ENCODE measurements at places on chromosomes 7 and 10. TPM values are rescaled to one million over a fixed set of nuclear protein-coding genes. Genes with fewer than 3 reads are reported as not detected.

Gene ENO4
- not detected for total RNA-seq

Gene CNNM1
- 1.9 TPM for total RNA-seq

GRCh38 chr7:129282865-129283264, 58.0 kb downstream of the AHCYL2 start:
- DNase-seq: no peak

GRCh38 chr7:27873981-27874957, 134.3 kb downstream of the TAX1BP1 start:
- no peak for DNase-seq

DNA sequence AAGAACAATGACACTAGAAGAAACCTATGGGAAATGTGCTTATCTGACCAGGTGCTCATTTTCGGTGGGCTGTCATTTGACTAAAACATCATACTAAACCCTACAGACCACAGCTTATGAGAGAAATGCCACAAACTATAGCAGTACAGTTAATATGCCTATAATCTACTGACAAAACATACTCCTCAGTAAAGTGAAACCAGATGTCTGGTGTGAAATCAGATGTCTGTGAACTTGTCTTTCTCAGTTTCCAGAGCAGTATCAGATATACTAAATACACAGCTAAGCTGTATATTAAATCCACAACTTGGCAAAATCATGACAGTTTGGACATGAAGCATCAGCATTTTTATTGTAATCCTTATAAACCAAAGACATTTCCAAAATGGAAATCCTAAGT, 3.3 kb downstream of the IMMP2L start:
- no peak for DNase-seq

DNA sequence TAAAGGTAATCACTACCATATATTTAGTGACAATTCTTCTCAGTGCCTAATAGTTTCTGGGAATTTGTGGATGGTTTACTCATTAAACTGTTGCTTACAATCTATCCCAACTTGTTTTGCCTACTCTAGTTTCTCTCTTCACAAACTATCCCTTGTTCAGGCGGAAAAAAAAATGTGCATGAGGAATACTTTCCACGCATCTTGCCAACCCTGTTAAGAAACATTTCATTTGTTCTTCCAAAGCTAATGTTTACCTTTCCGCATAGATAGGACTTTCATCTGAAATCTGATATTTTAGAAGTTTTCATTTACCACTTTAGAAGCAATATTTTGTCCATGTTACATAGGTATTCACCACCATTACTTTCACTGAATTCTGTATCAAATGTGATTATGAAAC, 191.9 kb downstream of the MDFIC start:
- no peak for DNase-seq

DNA sequence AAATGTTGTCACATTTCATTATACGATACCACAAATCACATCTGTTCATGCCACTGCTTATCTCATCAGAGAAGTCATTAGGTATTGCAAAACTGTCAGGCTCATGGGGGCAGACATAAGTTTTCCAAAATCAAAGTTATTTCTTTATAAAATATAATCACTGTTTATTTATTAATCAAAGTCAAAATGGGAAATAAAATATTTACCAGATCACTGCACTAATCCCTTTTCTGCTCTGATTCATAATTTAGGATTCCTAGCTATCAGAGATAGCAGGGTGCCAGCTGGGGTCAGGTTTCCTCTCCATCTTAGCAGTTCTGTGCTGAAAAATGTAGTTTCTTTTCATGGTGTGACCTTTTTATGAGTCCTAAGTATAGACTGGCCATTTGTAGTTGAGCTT, 117.7 kb upstream of the LANCL2 start:
- peak; percentile 23 for DNase-seq

- DNase-seq: no peak
Observed at GRCh38 chr10:113153493-113154102, 203.6 kb downstream of the TCF7L2 start.

GRCh38 chr7:7157177-7157886, 25.0 kb upstream of the C1GALT1 start:
- no peak for DNase-seq

DNA sequence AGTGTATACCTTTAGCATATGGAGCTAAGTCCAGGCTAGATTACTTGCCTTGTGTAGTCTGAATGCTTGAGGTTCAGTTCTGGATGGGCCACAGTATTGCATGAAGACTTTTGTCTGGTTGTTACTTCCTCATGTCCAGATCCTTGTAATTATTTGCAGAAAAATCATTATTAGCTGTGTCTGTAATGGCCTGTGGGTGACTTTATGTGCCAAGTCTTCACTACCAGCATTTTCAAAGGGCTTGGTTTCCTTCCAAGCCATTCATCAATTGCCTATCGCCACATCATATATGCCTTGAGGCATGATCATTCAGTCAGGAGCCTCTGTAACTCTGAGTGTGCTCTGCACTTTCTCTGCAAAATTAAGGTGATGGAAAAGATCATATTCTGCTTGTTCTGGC, 13.8 kb upstream of the HDAC9 start:
- no peak for DNase-seq
